ENCODE measurements at places on chromosomes 3 and 15. TPM values are rescaled to one million over a fixed set of nuclear protein-coding genes. Genes with fewer than 3 reads are reported as not detected.

FBXO22 gene
- 74.1 TPM for total RNA-seq

PPP1R14D gene
- not detected for total RNA-seq

PLA2G4E gene
- not detected for total RNA-seq

EXD1 gene
- not detected for total RNA-seq

GRCh38 chr15:94856267-94856854, 625.0 kb downstream of the MCTP2 start:
- no peak for DNase-seq

DNA sequence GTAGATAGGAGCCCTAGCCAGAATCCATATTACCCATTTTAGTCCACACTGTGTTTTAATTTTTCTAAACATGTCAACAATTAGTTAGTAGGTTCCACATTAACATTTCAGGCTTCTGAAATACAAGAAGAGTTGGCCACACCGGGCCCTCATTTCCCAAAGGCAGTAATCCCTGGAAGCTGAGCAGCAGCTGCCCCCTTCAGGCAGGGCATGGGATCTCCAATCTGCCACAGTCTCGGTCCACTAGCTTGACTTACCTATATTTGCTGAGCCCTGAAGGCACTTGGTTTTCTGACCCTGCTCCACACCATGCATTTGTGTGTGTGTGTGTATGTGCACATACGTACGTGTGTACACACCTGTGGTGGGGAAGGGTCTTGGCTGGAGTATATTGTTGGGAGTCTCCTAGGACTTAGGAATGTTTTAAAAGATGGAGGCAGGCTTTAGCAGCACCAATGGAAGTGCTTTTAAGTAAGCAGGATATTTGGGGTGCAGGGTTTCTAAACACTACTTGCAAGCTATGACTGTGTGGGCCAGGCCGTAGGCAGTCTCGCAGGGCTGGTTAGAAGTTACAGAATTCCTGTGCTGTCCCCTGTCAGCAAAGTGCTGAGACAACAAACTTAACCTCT, 71.2 kb upstream of the SOX14 start:
- DNase-seq: peak; percentile 28

GRCh38 chr3:113629584-113630421, 66.6 kb downstream of the USF3 start:
- DNase-seq: no peak

GRCh38 chr3:142225885-142226215, 465 bp upstream of the GK5 start:
- DNase-seq: no peak

DNA sequence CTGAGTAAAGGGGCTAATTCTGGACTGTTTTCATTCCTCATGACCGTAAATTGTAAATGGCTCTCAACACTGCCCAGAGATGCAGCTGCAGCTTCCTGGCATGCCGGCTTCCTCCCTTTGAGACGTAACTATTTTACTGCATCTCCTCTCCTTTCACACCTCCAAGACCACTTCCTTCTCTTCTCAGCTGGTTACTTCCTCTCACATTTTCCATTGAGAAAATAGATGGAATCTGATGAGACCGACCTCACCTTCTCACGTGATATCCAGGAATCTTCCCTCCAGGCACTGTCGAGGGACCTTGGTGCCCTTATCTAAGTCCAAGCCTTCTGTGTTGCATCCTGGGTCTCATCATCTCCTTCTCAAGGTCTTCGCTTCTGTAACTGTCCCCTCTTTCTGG, 12.7 kb downstream of the LYSMD4 start:
- DNase-seq: no peak
